Ecto neural progenitor cell (in vitro differentiated cells): ENCODE measurements at places on chromosomes 11 and 22.
A peak's percentile ranks its signal among the peaks of the same experiment; 100 is the strongest.

- no peak for DNase-seq
These were observed 37.3 kb upstream of the TECTA start for GRCh38 chr11:121063728-121064127.

DNA sequence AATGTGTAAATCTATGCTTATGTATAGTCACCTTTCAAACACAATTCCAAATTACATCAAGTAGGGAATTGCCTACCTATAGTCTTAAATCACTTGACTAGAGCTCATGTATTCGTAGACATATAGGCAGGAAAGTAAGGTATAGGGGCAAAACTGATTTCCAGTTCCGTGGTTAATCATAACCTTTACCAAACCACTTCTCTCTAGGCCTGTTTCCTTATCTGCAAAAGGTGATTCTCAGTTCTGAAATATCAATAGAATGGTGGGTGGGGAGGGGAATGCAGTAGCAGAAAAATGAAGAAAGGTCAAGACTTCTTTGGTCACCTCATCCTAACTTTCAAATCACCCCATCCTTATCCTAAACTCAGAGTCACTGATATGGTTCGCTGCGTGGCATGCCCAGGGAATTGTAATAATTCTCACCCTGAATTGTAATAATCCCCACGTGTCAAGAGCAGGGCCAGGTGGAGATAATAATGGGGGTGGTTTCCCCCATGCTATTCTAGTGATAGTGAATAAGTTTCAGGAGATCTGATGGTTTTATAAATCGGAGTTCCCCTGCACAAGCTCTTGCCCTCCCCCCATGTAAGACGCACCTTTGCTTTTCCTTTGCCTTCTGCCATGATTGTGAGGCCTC lies 1.9 kb upstream of the ANO5 start:
- no peak for DNase-seq

- DNase-seq: no peak
These were observed 42.5 kb downstream of the CCDC73 start for GRCh38 chr11:32752001-32752400.

GRCh38 chr11:11512502-11512901 lies 109.3 kb downstream of the GALNT18 start:
- DNase-seq: no peak

- no peak for DNase-seq
These were observed 7.2 kb downstream of the CRELD2 start for GRCh38 chr22:49925525-49926128.

DNA sequence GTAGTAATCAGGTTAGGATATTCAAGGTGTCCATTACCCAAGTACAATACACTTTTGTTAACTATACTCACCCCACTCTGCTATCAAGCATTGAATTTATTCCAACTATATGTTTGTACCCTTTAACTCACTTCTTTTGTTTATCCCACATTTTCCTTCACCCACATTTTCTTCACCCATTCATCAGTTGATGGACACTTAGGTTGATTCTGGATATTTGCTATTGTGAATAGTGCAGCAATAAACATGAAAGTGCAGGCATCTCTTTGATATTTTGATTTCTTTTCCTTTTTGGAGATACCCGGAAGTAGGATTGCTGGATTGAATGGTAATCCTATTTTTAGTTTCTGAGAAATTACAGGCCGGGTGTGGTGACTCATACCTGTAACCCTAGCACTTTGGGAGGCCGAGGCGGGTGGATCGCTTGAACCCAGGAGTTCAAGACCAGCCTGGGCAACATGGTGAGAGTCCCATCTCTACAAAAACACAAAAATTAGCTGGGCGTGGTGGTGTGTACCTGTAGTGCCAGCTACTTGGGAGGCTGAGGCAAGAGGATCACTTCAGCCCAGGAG lies 6.5 kb downstream of the TMEM25 start:
- no peak for DNase-seq

- DNase-seq: no peak
These were observed 73.1 kb downstream of the TMPRSS5 start for GRCh38 chr11:113632981-113633380.

DNA sequence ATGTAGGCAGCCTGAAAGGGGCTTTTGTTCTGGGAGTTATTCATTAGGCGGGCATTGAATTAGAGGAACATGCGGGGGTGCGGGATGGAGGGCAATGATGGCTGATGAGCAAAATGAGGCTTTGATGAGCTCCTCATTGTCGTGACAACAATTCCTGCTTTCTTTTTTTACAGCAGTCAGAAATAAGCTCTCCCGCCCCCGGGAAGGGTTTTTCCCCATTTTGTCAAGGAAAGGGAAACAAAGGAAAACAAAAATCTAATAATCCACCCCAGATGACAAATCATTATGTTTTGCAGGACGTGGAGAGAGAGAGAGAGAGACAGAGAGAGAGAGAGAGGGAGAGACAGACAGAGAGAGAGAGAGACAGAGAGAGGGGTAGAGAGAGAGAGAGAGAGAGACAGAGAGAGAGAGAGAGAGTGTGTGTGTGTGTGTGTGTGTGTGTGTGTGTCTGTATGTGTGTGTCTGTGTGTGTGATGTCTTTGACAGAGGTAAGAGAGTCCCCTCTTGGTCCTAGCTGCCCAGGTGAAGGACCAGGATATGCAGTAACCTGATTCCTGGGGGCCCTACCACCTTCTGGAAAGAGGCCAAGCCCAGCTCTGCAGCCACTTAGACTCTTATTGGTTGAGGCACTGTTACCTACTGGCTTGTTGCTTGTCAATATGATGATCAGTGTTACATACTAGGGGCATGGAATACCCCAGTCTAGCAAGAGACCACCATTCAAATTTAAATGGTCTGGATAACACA lies 46.7 kb upstream of the PARVA start:
- DNase-seq: no peak

DNA sequence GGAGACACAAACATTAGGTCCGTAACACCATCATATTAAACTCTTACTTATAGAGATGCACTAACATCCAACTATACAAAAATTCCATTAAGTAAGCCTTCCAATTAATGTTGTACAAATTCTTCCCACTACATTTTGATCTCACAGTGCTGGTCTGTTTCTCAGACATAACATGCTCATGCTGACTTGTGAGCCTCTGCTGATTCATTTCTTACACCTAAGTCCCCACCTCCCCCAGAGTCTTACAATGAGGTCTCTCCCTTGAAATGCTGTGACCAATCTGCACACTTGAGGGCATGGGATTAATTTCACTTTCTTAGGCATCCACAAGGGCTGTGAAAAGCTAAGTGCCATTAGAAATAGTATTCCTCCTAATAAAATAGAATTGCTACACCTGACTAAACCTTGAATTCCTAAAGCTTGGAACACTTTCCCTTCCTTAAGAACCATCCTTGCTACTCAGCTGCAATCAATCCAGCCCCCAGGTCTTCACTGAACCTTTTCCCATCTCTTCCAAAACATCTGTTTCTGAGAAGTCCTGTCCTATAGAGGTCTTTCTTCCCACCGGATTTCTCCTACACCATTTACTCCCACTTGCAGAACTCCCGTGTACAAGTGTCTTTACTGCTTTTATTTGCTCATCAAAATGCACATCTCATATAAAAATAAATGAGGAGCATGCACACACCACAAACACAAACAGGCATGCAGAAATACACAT lies 2.0 kb downstream of the HBG1 start:
- no peak for DNase-seq

GRCh38 chr11:94130298-94131046 lies 1.8 kb downstream of the PANX1 start:
- no peak for DNase-seq

- DNase-seq: no peak
These were observed 376.3 kb upstream of the CCDC90B start for GRCh38 chr11:83662494-83662893.

- DNase-seq: no peak
These were observed 158.3 kb upstream of the SNX19 start for GRCh38 chr11:131074573-131074972.

- DNase-seq: no peak
These were observed 186.6 kb upstream of the UBASH3B start for GRCh38 chr11:122468965-122469364.

GRCh38 chr22:24190596-24191208 lies 9.4 kb downstream of the SUSD2 start:
- DNase-seq: peak; percentile 38

DNA sequence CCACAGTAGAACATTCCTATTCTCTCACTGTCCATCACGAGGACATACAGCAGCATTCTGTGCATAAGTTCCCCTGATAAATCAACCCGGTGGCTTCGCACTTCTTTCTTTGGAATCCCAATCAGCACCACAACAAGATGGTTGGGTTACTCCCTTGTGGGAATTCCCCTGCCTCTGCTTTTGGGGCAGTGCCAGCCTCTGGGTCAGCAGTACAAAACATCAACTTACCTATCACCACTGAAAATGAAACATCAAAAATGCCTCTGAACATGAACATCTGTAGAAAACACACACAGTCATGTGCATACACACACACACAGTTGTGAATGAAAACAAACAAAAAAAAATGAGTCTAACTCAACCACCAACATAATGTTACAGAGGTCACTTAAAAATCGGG lies 79.3 kb downstream of the KCNA4 start:
- no peak for DNase-seq

- DNase-seq: no peak
These were observed 174.5 kb downstream of the EFCAB6 start for GRCh38 chr22:43637275-43638260.

DNA sequence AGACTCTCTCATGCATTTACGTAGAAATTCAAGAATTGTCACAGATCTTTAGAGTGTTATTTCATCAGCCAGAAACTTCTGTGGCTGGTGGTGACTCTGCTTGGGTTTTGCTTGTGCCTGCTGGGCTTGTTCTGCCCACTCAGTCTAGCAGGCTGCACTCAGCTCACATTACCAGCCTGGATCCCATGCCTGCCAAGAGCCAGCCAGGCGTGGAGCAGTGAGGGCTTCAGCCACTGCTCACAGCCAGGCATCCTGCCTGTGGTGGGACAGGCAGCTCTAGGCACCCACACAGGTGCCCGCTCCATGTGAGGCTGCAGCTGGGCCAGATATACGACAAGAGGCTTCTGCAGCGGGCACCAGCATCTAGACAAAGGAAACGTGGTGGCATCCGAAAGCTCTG lies 1213.3 kb upstream of the RAG2 start:
- DNase-seq: no peak

DNA sequence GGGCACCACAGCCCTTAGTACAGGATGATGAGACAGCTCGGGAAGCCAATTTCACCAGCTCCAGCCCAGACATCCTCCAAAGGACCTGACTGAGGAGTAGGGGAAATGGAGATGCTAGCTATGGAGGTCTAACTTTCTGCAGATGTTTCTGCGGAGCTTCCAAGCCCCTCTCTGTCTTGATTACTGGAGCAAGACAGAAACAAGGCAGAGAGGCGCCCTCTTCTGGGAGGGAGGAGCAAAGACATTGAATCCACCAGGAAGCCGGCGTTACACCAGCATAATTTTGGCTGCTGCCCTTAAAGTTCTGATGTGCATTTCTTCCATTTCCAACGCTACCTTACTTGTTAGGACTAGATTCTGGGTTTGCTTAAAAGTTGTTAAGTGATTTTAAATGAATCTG lies 107.3 kb upstream of the HSD17B12 start:
- DNase-seq: peak; percentile 67

- no peak for DNase-seq
These were observed 300.1 kb downstream of the BUD13 start for GRCh38 chr11:116472651-116473050.

- DNase-seq: no peak
These were observed 25.6 kb downstream of the PANX1 start for GRCh38 chr11:94154095-94154856.

DNA sequence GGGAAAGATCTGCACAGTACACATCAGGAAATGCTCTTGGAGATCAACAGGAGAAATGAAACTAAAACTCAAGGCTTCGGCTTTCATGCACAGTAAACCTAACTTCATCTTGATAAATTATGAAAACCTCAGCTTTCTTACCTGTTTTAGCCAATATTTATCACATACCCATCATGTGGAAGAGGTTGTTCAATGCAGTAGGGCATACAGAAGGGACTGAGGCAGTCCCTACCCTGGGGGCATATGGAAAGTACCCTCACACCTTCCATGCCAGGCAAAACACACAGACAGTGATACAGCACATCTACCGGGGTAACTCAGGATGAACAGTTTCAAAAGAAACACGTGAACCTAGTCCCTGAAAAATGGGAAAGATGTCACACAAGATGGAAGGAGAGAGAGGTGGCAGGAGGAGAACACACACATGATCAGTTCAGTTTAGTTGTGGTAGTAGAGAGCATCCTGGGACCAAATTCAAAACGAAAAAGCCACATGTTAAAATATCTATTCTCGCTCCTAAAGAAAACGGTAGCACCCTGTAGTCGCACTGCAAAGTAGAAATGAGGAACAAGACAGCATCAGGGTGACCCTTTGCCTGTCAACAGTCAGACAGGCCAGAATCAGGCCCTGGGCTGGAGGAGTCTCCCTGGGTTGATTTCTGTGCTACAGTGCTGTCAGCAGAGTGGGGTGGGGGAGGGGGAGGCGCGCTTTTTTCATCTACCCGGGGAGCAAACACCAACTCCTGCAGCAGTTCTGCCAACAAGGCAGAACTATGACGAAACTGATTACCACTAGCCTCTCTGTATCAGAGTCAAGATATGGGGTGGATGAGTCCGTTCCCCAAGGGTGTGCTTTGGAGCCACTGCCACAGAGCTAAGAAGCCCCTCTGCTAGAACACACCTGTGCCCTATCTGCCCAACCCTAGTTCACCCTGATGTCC lies 1.3 kb downstream of the HIRA start:
- no peak for DNase-seq

DNA sequence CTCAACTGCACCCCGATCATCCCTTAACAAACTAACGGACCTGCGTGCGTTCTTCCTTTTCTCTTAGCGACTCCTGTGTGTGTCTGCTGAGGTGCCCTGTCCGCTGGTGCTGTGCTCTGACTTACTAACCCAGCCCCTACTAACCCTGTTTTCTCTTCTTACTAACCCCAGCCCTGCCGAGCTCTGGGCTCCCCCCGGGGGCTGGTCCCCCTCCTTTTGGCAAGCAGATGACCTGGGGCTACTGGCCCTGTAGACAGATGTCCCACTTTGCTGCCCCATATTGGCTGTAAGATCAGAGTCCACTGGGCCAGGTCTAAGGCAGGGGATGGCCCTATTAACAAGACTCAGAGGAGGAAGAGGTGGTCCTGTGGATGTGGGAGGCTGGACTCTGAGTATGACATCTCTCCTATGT lies 14.7 kb downstream of the MIAT start:
- DNase-seq: no peak

- no peak for DNase-seq
These were observed 67.2 kb downstream of the PRCP start for GRCh38 chr11:82832983-82833382.

- DNase-seq: no peak
These were observed 11.3 kb downstream of the KCTD17 start for GRCh38 chr22:37062702-37063381.

DNA sequence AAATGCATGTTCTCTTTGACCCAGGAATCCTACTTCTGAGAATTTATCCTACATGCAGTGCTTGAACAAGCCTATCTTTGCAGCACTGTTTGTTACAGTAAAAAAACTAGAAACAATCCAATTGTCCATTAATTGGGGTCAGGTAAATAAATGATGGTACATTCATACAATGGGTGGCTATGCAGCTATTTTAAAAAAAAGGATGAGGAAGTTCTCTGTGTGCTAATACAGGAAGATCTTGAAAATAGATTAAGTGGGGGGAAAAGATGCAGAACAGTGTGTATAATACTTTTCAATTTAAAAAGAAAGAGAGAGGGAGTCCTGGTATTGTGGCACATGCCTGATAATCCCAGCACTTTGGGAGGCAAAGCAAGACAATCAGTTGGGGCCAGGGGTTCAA lies 9.5 kb upstream of the CREB3L1 start:
- DNase-seq: no peak
